ENCODE measurements at places on chromosomes 16 and 17.

- DNase-seq, result no peak
Measured at GRCh38 chr17:31686495-31686894, 172.5 kb downstream of the COPRS start.

GRCh38 chr17:13135506-13135905 is 117.7 kb upstream of the ELAC2 start:
- no peak for DNase-seq

DNA sequence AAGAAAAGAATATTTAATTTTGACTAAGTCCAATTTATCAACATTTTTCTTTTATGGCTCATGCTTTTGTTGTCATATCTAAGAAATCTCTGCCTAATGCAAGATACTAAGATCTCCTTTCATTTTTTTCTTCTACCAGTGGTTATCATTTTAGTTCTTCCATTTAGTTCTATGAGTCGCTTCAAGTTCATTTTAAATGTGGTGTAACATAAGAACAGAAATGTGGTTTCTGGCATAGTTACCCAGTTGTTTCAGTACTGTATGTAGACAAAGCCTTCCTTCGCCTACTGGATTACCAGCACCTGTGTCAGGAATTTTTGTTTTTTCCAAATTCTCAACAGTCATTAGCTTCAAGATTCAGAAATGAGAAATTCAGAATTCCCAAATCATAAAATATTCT is 175.7 kb downstream of the PARN start:
- DNase-seq, result no peak

GRCh38 chr17:34736611-34737010 is 157.2 kb downstream of the TMEM132E start:
- DNase-seq, result no peak

- no peak for DNase-seq
Measured at GRCh38 chr17:58414596-58414997, 2.7 kb downstream of the RNF43 start.

GRCh38 chr17:75115555-75115954 is 5.8 kb downstream of the ARMC7 start:
- DNase-seq, result no peak

- no peak for DNase-seq
Measured at GRCh38 chr17:5895276-5895675, 174.9 kb upstream of the WSCD1 start.

- DNase-seq, result no peak
Measured at GRCh38 chr16:77387815-77388209, 47.0 kb downstream of the ADAMTS18 start.

GRCh38 chr16:89569506-89570341 is 5.8 kb upstream of the CPNE7 start:
- DNase-seq, result no peak

DNA sequence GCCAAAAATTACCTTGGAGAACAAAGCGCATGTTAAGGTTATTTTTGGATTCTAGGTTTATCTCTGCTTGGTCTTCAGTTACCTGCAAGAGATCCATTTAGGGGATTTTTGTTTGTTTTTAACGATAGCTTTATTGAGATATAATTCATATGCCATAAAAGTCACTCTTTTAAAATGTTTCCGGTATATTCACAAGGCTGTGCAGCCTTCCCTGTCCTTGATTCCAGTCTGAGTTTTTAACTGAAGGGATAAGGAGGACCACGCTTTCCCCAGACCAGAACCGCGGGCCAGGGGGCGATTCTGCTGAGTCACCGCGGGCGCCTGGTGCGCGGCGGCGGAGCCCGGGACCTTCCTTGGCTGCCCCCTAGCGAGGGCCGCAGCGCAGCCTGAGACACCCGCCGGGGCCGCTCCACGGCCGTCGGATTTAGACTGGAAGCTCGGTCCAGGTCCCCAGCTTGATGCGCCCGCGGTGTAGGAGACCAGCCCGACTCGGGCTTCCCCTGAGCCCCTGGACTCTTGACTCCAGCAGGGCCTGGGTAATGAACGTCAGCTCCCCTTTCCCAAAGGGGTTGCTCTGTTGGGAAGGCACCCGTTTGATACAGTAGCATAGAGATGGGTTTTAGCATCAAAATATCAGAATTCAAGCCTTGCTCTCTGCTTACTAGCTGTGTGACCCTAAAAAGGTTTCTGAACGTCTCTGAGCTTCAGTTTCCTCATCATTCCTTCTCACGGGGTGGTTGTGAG is 50.0 kb upstream of the STH start:
- DNase-seq, result peak; percentile 62

- DNase-seq, result no peak
Measured at GRCh38 chr16:71557299-71557698, 19.6 kb downstream of the TAT start.

DNA sequence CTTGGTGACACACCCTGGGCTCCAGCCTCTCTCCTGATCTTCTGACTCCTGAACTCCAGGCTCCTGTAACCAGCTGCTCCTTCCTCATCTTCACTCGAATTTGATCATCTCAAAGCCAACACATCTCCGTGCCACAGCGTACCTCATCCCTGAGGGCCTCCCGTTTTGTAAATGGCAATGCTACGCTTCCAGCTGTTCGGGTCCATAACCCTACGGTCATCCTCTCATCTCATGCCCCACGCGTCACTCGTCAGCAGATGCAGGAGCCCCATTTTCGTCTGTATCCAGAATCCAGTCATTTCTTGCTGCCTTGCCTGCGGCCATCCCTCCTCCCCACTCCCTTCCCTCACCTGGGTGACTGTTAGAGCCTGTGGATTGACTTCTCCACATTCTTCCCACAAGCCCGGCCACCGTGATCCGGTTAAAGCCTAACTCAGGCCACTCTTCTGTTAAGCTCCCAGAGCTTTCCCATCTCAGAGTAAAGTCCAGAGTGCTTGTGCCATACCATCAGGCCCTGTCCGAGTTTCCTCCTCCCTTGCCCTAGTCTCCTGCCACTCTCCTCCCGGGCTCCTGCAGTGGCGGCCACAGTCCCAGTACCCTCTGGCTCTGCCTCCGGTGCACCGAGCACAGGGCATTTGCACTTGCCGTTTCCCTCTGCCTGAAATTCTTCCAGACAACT is 20.3 kb upstream of the AKTIP start:
- DNase-seq, result no peak

DNA sequence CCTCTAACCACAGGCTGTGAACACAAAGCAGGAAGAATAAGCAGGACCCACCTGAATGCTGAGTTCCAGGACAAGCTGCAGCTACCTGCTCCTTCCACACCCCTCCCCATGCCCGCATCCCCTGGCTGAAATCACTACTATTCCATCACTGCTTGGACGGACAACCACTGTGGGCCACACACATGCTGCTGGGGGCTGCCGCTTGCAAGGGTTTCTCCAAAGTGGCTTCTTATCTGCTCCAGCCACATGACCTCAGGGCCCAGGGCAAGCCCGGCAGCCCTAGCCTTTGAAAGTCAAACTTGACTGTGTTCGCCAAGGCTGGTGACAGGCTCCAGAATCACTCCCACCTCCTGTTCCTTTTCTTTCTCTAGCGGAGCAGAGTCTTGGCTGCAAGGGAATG is 18.4 kb downstream of the FA2H start:
- no peak for DNase-seq

- DNase-seq, result no peak
Measured at GRCh38 chr17:556431-556995, 158.1 kb downstream of the VPS53 start.

DNA sequence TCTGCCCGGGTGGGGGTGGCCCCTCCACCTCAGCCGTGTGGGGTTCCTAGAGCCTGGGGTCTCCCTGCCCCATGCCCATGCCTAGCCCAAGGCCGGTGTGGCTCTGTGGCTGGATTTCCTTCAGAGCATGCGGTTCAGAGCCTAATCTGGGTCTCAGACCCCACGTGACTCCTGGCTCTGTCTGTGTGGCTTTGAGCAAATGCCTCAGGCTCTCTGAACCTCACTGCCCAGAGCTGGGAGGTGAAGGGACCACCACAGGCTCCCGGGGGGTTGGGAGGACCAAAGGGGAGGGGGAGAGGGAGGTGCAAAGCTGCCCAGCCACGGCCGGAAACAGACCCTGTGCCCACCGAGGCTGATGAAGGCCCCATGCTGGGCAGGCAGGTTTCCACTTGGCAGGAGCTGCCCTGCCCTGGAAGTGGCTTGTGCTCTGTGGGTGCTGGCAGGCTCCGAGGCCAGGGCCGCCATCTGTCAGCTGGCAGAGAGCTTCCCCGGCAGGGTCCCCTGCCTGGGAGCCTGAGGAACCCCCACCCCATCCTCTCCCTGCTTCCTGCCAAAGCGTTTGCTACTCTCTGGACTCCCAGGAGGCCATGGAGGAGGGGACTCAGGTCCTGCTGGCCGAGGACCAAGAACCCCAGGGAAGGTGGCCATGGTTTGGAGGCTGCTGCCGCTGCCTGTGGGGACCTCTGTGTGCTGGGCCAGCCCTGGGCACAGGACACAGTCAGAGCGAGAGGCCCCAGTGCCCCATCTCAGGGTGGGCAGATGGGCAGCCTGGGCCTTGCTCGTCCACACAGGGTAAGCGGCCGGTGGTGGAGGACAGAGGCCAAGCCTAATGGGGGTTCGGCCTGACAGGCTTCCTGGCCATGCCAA is 4.0 kb downstream of the CDH15 start:
- DNase-seq, result no peak

DNA sequence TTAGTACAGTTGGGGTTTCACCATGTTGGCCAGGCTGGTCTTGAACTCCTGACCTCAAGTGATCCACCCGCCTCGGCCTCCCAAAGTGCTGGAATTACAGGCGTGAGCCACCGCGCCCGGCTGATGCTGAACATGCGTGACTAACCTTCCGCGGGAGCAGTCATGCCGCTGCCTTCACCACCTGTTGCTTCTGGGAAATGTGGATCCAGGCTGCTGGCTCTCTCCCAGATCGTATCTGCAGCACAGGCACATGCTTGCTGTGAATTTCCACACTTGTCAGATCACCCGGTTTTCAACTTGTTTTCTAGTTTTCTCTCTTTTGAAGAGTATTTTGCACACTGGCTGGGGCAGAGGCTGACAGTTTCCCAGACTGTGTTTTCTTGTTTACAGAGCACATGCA is 97.9 kb downstream of the ADCY9 start:
- no peak for DNase-seq

Data from activated CD8-positive, alpha-beta memory T cell treated with anti-CD3 and anti-CD28 coated beads, Interleukin-2, amount 50 U/mL, for 4 hours (primary cell).